ENCODE measurements at places on chromosomes 7 and 10. TPM values are rescaled to one million over a fixed set of nuclear protein-coding genes. Genes with fewer than 3 reads are reported as not detected.

Gene SPACDR
- total RNA-seq, result 0.54 TPM

GRCh38 chr10:15196021-15196834 is 27.7 kb upstream of the NMT2 start:
- no peak overlapping the region for H3K4me3 ChIP-seq
- DNase-seq, result no peak
- no peaks in the 10 kb centered on the region for H3K27me3 ChIP-seq
- no peak overlapping the region for H3K27ac ChIP-seq

- peaks cover 2% of the 10 kb centered on the region for H3K36me3 ChIP-seq
- H3K27ac ChIP-seq, result no peak overlapping the region
- H3K4me1 ChIP-seq, result no peaks in the 10 kb centered on the region
Measured at GRCh38 chr7:2037808-2038522, 194.8 kb downstream of the MAD1L1 start.

- H3K4me3 ChIP-seq, result no peak overlapping the region
- H3K4me1 ChIP-seq, result no peaks in the 10 kb centered on the region
- no peaks in the 10 kb centered on the region for H3K36me3 ChIP-seq
Measured at GRCh38 chr10:21832821-21833130, 170.8 kb downstream of the DNAJC1 start.

- H3K36me3 ChIP-seq, result no peaks in the 10 kb centered on the region
- no peaks in the 10 kb centered on the region for H3K27me3 ChIP-seq
- H3K27ac ChIP-seq, result no peak overlapping the region
- no peak overlapping the region for H3K4me3 ChIP-seq
- no peaks in the 10 kb centered on the region for H3K4me1 ChIP-seq
Measured at GRCh38 chr10:27568196-27569175, 64.4 kb downstream of the RAB18 start.
